ENCODE measurements at places on chromosomes 1 and 21.

GRCh38 chr1:65254320-65255034 lies 54.9 kb upstream of the DNAJC6 start:
- DNase-seq = peak; percentile 84

DNA sequence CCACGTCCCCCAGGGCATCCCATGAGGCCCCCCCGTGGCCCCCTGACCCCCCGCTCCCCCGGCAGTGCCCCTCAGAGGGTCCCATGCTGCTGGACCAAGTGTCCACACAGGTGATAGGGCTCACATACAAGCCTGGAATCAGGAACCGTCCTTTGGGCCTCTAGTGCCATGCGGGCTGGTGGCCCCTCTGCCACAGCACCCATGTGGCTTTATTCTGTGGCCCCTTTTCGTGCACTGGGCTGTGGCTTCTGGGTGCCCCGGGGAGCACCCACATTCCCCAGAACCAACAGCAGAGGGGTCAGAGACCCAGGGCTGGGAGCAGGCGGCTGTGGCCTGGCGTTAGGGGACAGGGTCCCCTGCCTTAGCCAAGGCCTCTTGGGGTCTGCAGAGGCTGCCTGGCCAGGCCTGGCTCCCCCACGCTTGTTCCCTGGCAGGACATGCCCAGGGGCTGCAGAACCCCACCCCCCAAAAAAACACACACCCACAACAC lies 31.7 kb downstream of the SLC19A1 start:
- no peak for DNase-seq

- no peak for DNase-seq
These were observed 134.5 kb downstream of the IER5 start for GRCh38 chr1:181222972-181223505.

GRCh38 chr1:22115286-22115685 lies 27.6 kb downstream of the WNT4 start:
- no peak for DNase-seq

GRCh38 chr1:161506336-161507223 lies 1.3 kb downstream of the FCGR2A start:
- DNase-seq = peak; percentile 38

DNA sequence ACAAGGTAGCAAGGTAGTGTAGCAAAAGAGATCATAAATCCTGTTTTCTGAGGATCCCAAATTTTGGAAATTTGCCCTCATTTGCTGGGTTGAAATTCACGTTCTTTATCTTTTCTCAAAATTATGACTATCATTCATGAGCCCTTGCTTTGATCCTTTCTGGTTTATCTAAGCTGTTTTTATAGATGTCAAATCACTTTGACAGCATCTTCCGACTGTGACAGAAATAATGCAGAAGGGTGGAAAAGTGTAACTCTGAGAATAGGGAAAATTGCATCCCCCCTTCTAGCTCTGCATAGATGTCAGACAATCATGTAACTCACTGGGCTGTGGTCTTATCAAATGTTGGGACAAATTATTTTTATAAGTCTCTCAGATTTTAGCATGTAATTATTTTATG lies 550.1 kb downstream of the OMA1 start:
- DNase-seq = no peak

DNA sequence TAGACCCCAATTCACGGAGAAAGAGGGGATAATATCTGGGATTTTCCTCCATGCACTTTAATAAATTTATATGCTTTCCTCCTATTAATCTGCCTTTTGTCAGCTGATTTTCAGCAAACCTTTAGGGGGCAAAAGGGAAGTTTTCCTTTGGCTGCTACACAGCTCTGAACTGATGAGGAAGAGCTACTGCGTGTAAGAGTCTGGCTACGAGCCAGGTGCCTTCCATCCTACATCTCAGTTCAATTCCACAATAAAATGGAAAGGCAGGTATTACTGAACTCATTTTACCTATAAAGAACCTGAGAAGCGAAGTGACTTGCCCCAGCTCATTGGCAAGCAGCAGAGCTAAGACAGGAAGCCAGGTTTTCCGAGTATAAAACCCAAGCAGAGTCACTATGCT lies 28.3 kb upstream of the ZNF326 start:
- peak; percentile 7 for DNase-seq

DNA sequence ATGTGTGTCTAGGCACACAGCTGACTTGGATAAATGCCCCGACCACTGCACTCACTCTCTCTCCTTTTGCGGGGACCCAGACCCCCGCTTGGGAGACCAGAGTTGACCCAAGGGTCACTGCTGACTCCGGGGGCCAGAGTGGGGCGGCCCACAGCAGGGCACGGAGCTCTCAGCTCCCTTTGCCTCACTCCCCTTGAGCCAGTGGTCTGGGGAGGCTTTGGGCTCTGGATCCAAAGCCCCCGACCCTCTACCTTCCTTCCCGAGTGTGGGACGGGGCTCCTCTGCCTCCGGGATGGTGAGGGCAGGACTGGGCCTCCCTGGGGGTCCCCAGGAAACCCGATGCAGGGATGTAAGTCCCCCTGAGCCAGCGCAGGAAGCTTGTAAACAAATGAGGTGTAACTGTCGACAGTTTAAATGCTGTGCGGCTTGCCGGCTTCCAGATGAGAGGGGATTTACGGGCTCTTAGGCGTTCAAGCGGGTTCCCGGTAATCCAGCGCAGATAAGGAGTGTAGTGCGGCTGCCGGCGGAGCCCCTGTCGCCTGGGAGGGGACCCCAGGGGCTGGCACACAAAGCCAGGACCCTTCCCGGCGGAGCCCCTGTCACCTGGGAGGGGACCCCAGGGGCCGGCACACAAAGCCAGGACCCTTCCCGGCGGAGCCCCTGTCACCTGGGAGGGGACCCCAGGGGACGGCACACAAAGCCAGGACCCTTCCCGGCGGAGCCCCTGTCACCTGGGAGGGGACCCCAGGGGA lies 7.4 kb downstream of the ACTRT2 start:
- DNase-seq = no peak

DNA sequence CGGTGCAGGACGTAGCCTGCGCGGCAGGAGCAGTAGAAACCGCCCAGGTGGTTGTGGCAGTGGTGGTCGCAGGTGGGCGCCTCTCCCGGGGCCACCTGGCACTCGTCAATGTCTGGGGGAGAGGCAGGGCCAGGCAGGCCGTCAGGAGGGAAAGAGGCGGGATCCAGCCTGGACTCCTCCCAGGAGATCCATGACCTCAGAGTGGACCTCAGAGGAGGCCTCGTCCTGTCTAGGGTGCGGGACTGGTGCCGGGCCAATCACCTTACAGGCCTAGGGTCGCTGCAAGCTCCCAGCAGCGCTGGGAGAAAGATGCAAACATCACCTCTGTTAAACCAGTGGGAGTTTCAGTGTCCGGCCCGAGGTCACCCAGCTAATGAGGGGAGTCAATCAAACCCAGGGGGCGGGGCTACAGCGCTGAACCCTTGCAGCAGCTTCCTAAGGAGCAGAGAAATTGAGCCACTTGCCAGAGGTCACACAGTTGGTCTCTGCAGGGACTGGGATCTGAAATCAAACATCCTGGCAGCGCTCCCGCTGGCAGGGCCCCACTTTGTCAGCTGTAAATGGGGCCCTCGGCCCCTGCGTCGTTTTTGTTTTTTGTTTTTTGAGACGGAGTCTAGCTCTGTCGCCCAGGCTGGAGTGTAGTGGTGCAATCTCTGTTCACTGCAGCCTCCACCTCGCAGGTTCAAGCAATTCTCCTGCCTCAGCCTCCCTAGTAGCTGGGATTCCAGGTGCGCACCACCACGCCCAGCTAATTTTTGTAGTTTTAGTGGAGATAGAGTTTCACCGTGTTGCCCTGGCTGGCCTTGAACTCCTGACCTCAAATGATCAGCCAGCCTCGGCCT lies 1.4 kb downstream of the MASP2 start:
- no peak for DNase-seq

DNA sequence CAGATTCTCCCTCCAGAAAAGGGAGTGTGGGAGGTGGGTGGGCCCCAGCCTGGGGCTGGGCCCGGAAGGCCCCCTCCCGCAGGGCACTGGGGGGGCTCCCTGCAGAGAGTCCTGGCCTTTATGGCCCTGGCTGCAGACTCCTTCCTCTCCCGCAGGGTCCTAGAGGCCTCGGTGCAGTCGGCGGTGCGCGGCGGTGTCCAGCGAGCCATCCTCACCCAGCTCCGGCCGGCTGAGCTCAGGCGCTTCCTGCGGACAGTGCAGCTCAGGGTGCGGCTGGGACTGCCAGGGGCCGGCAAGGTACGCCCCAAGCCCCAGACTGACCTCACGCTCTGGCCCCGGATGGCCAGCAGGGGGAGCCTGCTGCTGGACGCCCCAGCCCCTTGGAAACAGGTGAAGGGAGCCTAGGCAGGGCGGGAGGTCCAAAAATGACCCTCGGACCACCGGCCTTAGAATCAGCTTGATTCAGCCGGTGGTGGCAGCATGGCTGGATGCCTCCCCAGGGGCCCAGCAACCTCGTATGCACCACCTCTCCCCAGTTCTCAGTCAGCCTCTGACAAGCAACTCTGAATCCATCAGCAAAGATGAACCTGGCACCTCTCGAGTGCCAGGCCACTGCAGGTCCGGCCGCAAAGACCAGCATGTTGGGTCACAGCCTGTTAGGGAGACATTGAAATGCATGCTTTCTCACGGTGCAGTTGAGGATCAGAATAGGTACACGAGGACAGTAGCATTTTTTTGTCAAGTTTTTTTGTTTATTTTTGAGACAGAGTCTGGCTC lies 20.6 kb downstream of the MTHFR start:
- no peak for DNase-seq

GRCh38 chr1:198883184-198883583 lies 244.3 kb downstream of the PTPRC start:
- DNase-seq = no peak

DNA sequence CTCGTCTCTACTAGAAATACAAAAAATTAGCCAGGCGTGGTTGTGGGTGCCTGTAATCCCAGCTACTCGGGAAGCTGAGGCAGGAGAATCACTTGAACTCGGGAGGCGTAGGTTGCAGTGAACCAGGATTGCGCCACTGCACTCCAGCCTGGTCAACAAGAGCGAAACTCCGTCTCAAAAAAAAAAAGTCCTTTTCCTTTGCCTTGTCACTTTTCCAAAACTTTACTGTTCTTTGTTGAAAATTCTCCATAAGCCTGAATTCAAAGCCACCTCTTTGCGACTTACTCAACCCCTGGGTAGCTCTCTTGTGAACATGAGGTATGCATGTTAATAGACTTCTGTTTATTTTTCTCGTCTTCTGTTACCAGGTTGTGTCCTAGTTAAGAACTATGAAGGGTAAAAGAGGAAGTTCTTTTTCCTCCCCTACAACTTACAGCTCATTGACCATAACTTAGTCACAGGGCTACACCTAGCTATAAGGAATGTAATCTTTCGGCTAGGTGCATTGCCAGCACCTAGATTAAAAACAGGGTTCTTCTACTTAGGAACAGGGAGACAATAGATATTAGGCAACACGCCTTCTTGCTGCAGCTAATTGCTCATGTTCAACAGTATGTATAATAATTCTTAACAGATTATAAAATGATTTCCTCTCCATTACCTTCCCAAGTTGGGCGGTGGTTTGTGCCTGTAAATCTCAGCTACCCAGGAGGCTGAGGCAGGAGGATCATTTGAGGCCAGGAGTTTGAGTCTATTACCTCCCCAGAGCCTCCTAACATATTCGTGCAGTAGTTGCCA lies 40.9 kb downstream of the PTAFR start:
- DNase-seq = no peak

DNA sequence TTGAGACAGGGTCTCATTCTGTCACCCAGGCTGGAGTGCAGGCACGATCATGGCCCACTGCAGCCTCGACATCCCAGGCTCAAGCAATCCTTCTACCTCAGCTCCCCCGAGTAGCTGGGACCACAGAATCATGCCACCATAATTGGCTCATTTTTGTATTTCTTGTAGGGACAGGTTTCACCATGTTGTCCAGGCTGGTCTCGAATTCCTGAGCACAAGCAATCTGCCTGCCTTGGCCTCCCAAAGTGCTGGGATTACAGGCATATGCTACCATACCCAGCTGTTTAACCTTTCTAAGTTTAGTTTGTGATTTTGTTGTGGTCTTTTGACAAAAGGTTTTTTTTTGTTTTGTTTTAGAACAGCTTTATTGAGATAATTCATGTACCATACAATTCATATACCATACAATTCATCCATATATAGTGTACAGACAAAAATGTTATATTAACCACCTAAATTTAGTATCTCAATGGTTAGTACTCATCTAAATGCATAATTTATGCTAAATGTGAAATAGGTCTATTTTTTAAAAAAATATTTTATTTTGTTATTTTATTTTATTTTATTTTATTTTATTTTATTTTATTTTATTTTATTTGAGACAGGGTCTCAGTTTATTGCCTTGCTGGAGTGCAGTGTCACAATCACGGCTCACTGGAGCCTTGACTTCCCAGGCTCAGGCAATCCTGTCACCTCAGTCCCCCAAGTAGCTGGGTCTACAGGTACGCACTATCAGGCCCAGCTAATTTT lies 8.9 kb downstream of the ZMPSTE24 start:
- no peak for DNase-seq

DNA sequence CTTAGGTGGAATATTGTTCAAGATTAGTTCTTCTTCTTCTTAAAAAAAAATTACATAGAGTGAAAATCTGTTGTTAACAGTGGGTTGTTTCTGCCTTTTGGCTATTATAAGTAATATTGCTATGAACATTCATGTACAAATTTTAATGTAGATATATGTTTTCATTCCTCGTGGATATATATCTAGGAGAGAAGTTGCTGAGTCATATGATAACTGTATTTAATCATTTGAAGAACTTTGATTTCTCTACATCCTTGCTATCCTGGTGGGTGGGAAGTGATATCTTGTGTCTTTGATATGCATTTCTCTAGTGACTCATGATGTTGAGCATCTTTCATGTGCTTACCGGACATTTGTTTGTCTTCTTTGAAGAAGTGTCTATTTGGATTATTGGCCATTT lies 29.9 kb downstream of the MAST2 start:
- no peak for DNase-seq

DNA sequence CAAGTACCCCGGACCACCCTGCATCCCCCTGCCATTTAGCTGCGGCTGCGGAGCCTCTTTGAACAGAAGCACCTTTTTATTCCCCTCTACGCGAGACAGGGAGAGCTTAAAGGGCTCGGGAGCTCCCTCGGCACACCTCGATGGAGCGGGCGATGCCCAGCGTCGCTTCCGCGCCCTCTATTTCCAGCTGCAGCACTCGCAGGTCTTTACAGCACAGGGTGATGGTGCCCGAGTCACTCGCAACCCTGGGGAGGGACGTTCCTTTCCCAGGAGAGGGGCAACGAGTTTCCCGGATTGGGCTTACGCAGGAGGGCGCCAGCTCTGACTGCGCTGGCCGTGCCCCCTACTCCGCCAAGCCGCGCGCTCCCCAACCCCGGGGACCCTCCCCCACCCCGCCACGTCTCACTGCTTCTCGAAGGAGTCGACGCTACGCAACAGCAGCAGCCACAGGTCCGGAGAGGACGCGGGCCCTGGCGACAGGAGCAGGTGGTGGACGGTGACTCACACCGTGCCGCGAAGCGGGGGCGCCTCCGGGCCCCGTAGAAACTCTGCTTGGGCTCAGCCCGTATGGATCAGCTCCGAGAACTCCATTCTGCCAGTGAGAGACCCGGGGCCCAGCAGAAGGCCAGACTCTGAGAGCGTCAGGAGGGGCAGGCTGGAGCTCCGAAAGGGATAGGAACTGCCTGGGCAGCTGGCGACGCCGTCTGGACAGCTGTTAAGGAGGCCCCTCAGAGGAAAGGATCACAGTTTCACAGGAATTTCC lies 5.8 kb upstream of the FAM167B start:
- peak; percentile 77 for DNase-seq
